ENCODE measurements at places on chromosomes 3 and 15. TPM values are rescaled to one million over a fixed set of nuclear protein-coding genes. Genes with fewer than 3 reads are reported as not detected.

DNA sequence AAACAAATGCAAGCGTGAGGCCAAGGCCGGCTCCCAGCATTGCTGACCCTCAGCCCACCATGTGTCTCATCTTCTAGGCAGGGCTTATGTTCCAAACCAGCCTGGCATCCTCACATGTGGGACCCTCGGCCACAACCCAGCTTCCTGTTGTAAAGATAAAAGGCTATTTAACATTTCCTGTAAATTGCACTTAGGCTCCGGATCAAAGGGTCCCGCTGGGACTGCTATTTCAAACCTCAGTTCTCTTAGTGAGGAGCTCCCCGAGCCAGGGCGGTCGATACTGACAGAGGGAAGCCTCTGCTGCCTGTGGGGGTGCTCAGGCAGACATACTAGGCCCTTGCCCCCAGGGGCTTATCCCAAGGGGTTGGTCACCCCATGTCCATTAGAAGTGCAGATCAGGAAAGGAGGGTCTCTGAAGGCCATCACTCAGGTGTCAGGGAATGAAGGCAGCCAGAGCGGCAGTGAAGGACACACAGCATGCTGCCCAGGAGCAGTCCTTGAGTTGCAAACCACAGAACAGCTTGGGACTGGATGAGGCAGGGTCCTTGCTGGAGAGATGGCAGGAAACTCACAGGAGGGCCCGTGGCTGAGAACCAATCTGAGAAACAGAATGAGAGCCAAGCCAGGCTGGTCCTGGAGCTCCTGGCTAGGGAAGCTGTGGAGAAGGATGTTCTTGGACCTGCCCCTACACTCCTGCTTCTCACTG lies 239.9 kb downstream of the TLE3 start:
- H3K27me3 ChIP-seq: peaks cover 5% of the 10 kb centered on the region
- no peaks in the 10 kb centered on the region for H3K36me3 ChIP-seq
- H3K4me1 ChIP-seq: peaks cover 16% of the 10 kb centered on the region

The FAM174B gene
- 5.0 TPM for total RNA-seq

- H3K36me3 ChIP-seq: no peaks in the 10 kb centered on the region
- H3K4me3 ChIP-seq: no peak overlapping the region
- DNase-seq: no peak
Measured at GRCh38 chr3:15181511-15181910, 24.5 kb upstream of the CAPN7 start.

DNA sequence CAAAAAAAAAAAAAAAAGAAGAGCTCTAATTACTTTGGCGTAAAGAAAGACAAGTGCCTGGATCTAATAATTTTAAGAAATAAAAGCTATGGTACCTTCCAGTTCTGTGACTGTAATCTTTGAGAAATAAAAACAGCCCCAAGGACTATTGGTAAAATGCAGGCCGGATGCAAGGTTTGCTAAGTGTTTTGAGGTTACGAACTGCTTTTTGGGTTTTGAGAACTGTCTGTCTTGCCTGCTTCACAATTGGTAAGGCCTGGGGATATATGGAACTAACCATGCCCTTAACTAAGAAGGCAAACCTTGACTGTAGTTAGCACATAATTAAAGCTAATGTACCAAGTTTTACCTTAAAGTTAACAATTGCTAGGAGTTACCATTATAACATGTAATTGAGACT lies 388.4 kb upstream of the CBLB start:
- peaks cover 16% of the 10 kb centered on the region for H3K4me1 ChIP-seq
- no peak for DNase-seq
- no peak overlapping the region for H3K27ac ChIP-seq
- no peak overlapping the region for H3K4me3 ChIP-seq

DNA sequence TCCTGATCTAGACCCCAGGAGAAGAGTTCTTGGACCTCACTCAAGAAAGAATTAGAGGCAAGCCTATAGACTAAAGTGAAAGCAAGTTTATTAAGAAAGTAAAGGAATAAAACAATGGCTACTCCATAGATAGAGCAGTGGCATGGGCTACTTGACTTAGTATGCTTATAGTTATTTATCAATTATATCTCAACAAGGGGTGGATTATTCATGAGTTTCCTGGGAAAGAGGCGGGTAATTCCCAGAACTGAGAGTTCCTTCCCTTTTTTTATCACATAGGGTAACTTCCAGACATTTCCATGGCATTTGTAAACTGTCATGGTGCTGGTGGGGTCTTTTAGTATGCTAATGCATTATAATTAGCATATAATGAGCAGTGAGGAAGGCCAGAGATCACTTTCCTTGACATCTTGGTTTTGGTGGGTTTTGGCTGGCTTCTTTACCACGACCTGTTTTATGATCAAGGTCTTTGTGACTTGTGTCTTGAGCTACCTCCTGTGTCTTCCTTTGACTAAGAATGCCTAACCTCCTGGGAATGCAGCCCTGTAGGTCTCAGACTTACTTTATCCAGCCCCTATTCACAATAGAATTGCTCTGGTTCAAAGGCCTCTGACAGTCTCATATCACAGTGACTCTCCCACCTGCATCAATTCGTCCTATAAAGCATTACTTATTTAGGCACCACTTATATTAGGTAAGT lies 35.3 kb upstream of the PLSCR2 start:
- no peaks in the 10 kb centered on the region for H3K27me3 ChIP-seq
- H3K36me3 ChIP-seq: no peaks in the 10 kb centered on the region
- H3K4me1 ChIP-seq: peaks cover 29% of the 10 kb centered on the region
- no peak overlapping the region for H3K27ac ChIP-seq
